ENCODE measurements at places on chromosomes 16 and 17. TPM values are rescaled to one million over a fixed set of nuclear protein-coding genes. Genes with fewer than 3 reads are reported as not detected.

Gene MXRA7
- total RNA-seq, result 29.8 TPM

Gene IRX5
- not detected for total RNA-seq

Gene PITPNM3
- total RNA-seq, result 0.76 TPM

Gene TTC19
- 33.1 TPM for total RNA-seq

Gene KATNB1
- 43.9 TPM for total RNA-seq

Gene CHST6
- total RNA-seq, result 0.05 TPM

Gene PEMT
- 18.6 TPM for total RNA-seq

Gene PRAC2
- not detected for total RNA-seq

Gene NTHL1
- 37.5 TPM for total RNA-seq

Gene HOXB5
- 0.16 TPM for total RNA-seq

Gene AFMID
- 17.1 TPM for total RNA-seq

Gene SLC38A8
- not detected for total RNA-seq

Gene KRT33B
- total RNA-seq, result not detected

Gene C17orf113
- 0.14 TPM for total RNA-seq

Gene MYLK3
- total RNA-seq, result not detected

Gene MAP2K6
- 6.3 TPM for total RNA-seq

Gene HOXB9
- 8.4 TPM for total RNA-seq

Gene HEATR9
- 6.4 TPM for total RNA-seq

Gene NXPH3
- 0.09 TPM for total RNA-seq

Gene APOBR
- total RNA-seq, result 28.0 TPM

Gene UMOD
- total RNA-seq, result not detected

Gene GAST
- not detected for total RNA-seq

Gene HNF1B
- 1.9 TPM for total RNA-seq

Gene CCDC154
- total RNA-seq, result 2.0 TPM

Gene SOCS1
- total RNA-seq, result 158 TPM

Gene SAP30BP
- total RNA-seq, result 106 TPM

Gene CCL17
- 0.59 TPM for total RNA-seq

Gene BCL6B
- 0.85 TPM for total RNA-seq

Gene CKLF
- total RNA-seq, result 199 TPM

Gene CSF3
- total RNA-seq, result not detected

Gene CARD14
- not detected for total RNA-seq

Gene ACSM3
- total RNA-seq, result 10.1 TPM

All from activated CD8-positive, alpha-beta memory T cell treated with anti-CD3 and anti-CD28 coated beads, Interleukin-2, amount 10 ng/mL, durations not matched to agents 7 days and 5 days (primary cell).